ENCODE measurements at places on chromosomes 2 and 18.

- no peaks in the 10 kb centered on the region for H3K27me3 ChIP-seq
- no peak overlapping the region for H3K4me3 ChIP-seq
- no peaks in the 10 kb centered on the region for H3K36me3 ChIP-seq
- no peak for DNase-seq
- no peaks in the 10 kb centered on the region for H3K4me1 ChIP-seq
Measured at GRCh38 chr18:56825321-56825720, 174.2 kb downstream of the WDR7 start.

- peaks cover 68% of the 10 kb centered on the region for H3K4me1 ChIP-seq
- no peaks in the 10 kb centered on the region for H3K27me3 ChIP-seq
- no peaks in the 10 kb centered on the region for H3K36me3 ChIP-seq
- H3K27ac ChIP-seq = no peak overlapping the region
- no peak overlapping the region for H3K4me3 ChIP-seq
Measured at GRCh38 chr2:236659758-236660150, 90.1 kb downstream of the ACKR3 start.

GRCh38 chr2:96575785-96576456 is 39.4 kb downstream of the ARID5A start:
- no peak overlapping the region for H3K4me3 ChIP-seq
- H3K27ac ChIP-seq = no peak overlapping the region
- no peaks in the 10 kb centered on the region for H3K4me1 ChIP-seq
- no peaks in the 10 kb centered on the region for H3K27me3 ChIP-seq
- H3K36me3 ChIP-seq = no peaks in the 10 kb centered on the region
- DNase-seq = no peak

DNA sequence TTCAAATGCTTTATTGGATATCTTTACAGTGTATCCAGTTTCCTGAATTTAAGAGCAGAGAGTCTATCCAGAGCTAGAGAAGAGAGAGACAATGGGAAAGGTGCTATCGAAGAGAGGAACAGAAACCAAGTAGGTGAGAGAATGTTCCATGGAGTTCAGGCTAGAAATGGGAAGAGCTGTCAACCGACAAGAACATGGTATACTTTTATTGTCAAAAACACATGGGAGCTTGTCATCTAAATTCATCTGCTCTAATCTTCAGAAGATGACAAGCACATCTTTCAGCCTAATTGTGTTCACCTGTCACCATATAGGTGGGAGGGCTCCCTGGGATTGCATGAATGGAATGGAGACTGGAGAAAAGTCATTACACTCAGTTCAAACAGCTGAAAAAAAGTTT is 690.4 kb upstream of the LRATD1 start:
- H3K27me3 ChIP-seq = no peaks in the 10 kb centered on the region
- no peaks in the 10 kb centered on the region for H3K36me3 ChIP-seq
- no peaks in the 10 kb centered on the region for H3K4me1 ChIP-seq
- no peak for DNase-seq

DNA sequence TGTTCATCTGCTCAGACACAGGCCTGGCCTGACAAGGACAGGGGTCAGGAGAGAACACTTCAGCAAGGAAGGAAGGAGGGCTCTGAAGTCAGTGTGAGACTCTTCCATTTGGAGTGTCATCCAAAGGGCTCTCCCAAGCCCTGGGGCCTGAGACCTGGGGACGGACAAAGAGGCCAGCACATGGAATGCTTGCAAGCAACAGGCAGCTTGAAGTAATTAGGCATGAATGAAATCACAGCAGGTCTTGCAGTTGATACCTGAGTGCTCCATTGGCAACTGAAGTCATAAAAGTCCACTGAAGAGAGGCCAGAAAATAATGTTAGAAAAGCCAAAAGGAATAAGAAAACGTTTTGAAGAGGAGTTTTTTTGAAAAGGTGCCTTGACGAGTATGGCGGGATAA is 231.7 kb downstream of the VAPA start:
- no peak overlapping the region for H3K4me3 ChIP-seq
- no peak for DNase-seq
- H3K27me3 ChIP-seq = no peaks in the 10 kb centered on the region

DNA sequence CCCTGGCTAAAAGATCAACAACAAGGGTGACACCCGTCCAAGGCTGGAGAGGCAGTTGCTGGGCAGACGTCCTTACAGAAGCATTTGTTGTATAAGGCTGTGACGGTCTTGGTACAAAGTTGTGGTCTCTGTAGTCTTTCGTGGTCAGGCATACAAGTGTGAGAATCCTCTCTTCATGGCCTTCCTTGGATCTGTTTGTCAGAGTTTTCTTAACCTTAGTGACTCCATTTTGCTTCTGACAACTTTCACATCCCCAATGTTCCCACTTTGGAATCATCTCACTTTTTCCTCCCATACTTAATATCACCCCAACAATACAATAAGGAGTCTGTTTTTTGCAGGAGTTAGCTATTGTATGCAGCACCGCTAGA is 72.7 kb upstream of the ZCCHC2 start:
- H3K36me3 ChIP-seq = no peaks in the 10 kb centered on the region
- no peak overlapping the region for H3K27ac ChIP-seq
- no peak for DNase-seq
- no peak overlapping the region for H3K4me3 ChIP-seq
- peaks cover 14% of the 10 kb centered on the region for H3K4me1 ChIP-seq

DNA sequence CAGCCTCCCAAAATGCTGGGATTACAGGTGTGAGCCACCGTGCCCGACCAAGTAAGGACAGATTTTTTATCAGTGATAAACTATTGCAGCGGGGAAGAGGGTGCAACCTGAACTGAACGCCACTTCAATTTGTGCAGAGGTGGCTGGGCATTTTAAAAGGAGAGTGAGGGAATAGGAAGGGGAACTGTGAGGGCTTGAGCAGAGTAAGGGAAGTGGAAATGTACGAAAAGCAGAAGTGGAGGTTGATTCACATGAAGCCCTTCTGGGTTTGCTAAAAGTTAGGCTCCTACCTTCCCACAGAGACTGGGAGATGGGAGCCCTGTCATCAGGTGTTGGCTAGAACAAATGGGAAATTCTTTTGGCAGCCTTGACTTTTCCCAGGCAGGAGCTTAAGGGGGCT is 6.1 kb downstream of the STK11IP start:
- no peaks in the 10 kb centered on the region for H3K27me3 ChIP-seq
- no peak overlapping the region for H3K27ac ChIP-seq
- DNase-seq = no peak
- no peaks in the 10 kb centered on the region for H3K4me1 ChIP-seq

- DNase-seq = no peak
- no peaks in the 10 kb centered on the region for H3K36me3 ChIP-seq
- H3K4me1 ChIP-seq = no peaks in the 10 kb centered on the region
- no peak overlapping the region for H3K4me3 ChIP-seq
- H3K27ac ChIP-seq = no peak overlapping the region
- H3K27me3 ChIP-seq = 0 out of 2 replicates have a peak, but pooled peaks cover 3% of the 10 kb centered on the region
Measured at GRCh38 chr2:58739033-58739432, 497.9 kb upstream of the FANCL start.

Data from SJSA1 (cell line).